ENCODE measurements at places on chromosomes 1 and 21.

GRCh38 chr1:109704173-109704572 lies 7.9 kb upstream of the GSTM5 start:
- DNase-seq, result no peak

- no peak for DNase-seq
Observed at GRCh38 chr1:38088791-38089190, 42.2 kb upstream of the POU3F1 start.

- DNase-seq, result no peak
Observed at GRCh38 chr1:207938016-207938415, 27.1 kb upstream of the CD34 start.

- no peak for DNase-seq
Observed at GRCh38 chr1:74399249-74399648, 113.2 kb downstream of the LRRC53 start.

DNA sequence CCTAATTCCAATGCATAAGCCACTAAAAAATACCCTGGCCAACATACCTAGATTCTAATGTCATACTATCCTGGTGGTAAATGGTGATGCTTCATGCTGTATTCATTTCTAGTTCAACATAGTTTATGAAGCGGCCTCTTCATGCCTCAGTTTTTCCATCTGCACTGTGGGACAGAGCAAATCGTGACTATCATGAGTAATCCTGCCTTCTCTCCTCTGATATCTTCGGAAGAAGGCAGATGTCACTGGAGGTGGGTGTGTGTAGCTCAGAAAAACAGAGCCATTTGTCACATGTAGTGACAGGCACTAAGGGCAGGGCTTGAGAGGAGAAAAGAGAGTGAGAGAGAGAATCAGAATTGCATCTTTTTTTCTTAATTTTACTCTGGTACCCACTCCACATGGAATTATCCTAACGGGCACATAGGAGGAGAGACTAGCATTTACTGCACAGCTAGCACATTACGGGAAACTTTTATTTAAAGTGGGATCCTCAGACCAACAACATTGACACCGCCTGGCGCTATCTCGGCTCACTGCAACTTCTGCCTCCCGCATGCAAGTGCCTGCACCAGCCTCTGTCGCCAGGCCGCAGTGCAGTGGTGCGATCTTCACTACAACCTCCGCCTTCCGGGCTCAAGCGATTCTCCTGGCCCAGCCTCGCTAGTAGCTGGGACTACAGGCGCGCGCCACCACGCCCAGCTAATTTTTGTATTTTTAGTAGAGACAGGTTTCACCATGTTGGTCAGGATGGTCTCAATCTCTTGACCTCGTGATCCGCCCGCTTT lies 78.4 kb upstream of the KCNA3 start:
- no peak for DNase-seq

- DNase-seq, result no peak
Observed at GRCh38 chr1:14976256-14976655, 177.3 kb upstream of the TMEM51 start.

GRCh38 chr21:19603011-19603593 lies 1199.5 kb upstream of the TMPRSS15 start:
- no peak for DNase-seq

DNA sequence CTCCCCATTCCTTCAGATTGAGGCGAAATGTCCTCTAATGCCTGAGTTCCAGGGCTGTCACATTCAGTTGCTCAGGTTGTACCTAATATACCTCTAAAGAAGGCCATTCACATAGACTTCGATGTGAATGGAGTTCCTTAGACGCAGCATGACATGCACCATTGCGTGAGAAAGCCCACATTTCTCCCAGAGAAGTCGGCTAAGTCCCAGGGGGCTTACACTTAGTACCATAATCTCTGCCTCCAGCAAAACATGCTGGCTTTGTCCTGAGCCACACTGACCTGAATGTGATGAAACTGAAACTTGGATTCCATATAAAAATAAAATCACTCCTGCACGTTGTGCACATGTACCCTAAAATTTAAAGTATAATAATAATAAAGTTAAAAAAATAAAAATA lies 23.2 kb upstream of the SLC2A1 start:
- DNase-seq, result no peak

GRCh38 chr1:93614541-93614940 lies 67.1 kb downstream of the BCAR3 start:
- DNase-seq, result no peak

- DNase-seq, result no peak
Observed at GRCh38 chr1:65090406-65090805, 57.6 kb upstream of the AK4 start.

GRCh38 chr1:184359909-184360308 lies 26.9 kb upstream of the C1orf21 start:
- no peak for DNase-seq

GRCh38 chr1:95370691-95371562 lies 136.9 kb downstream of the RWDD3 start:
- no peak for DNase-seq

- no peak for DNase-seq
Observed at GRCh38 chr1:234001817-234002216, 97.3 kb downstream of the SLC35F3 start.

DNA sequence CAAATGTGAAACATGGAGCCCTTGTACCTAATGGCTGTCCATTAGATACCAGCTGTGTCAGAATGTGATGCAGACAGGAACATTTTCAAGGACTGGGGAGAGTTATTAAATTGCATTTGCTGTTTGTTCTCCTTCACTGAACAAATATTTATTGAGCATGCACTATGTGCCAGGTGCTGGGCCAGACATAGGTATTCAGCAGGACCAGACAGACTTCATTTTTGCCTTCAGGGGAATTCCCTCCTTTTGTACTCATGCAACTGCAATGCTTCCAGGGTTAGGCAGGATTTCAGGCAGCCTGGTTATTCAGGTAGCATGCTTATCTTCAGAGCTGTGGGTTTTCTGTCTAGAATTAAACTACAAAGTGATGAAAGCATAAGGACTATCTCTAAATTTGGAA lies 64.2 kb upstream of the SMYD2 start:
- no peak for DNase-seq

GRCh38 chr1:30745156-30745833 lies 12.3 kb downstream of the LAPTM5 start:
- DNase-seq, result no peak

DNA sequence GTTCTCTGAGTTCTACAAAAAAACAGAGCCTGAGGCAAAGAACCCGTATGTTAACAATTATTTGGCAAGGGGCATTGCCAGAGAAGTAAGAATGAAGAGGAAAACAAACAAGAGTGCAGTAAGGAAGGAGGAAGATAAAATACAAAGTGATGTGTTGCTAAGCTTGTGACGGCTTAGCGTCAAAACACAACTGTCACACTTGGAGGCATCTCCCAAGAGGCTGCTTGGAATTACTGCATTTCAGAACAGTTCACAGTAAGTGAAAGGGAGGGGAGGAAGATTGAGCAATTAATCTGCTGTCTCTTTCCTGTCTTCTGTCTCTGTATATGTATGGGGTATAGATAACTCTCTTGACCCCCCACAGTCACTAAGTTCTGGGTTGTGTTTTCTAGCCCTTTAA lies 1017.0 kb upstream of the TMPRSS15 start:
- no peak for DNase-seq

GRCh38 chr21:46562472-46562871 lies 42.4 kb downstream of the S100B start:
- DNase-seq, result no peak

- no peak for DNase-seq
Observed at GRCh38 chr1:30696831-30697230, 26.6 kb downstream of the MATN1 start.

- DNase-seq, result no peak
Observed at GRCh38 chr1:218659911-218660677, 315.0 kb downstream of the TGFB2 start.

- no peak for DNase-seq
Observed at GRCh38 chr1:9633493-9633892, 18.0 kb upstream of the PIK3CD start.

GRCh38 chr21:40723966-40724365 lies 123.0 kb downstream of the DSCAM start:
- DNase-seq, result no peak

GRCh38 chr1:43312212-43312623 lies 11.4 kb downstream of the TIE1 start:
- no peak for DNase-seq

DNA sequence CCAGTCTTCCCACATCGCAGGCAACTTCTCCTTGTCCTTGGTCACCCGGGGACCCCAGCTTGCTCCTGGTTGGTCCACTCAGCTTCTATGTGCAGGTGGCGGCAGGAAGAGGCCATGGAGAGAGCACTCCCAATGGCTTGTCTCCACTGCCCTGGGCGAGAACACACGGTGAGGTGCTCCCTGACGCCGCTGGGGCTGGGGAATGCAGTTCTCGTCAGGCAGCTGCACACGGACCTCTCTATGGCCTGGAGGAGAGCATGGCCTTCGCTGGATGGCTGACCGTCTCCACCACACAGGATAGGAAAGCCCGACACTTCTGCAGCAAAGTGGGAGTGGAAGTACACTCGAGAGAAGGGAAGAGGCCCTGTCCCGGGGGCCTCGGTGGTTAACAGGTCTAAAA lies 11.8 kb downstream of the C1orf174 start:
- no peak for DNase-seq

GRCh38 chr1:168328731-168329364 lies 48.2 kb downstream of the TBX19 start:
- DNase-seq, result no peak

DNA sequence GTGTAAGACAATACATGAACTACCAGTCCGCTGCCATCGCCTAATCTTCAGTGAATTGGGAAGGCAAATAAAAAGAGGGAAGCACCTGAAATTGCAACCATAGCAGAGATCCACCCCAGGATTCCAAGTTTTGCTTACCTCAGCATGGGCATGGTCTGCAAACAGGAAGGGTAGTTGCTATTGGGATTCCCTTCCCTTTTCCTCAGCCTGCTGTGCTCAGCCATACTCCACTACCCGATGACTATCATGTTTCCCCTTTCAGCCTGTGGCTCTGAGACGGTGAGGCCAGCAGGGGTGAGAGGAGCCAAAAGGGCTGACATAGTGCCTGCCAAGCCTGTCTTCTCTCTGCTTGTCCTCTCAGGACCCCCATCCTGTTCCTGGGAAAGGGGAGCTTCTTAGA lies 64.2 kb downstream of the GPR137B start:
- DNase-seq, result no peak

GRCh38 chr1:86499987-86500593 lies 31.4 kb downstream of the CLCA1 start:
- DNase-seq, result no peak

- DNase-seq, result peak; percentile 71
Observed at GRCh38 chr1:2199042-2199810, 4.7 kb upstream of the FAAP20 start.

DNA sequence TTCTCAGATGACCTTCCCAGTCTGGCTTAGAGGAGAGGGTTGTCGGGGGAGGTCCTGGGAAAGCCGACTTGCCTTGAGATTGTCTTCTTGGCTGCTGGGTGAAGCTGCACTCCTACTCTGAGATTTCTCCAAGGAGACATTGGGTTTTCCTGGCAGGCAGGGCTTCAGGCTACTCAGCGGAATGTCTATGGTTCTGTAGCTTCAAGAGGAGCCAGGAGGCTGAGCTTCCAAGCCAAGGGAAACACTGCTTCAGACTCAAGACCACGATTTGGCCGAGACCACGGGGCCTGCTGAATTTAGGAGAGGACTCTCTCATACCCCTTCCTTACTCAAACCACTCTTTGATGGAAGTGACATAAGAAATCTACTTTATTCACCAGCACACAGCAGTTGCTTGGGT lies 67.8 kb downstream of the NTMT2 start:
- DNase-seq, result no peak

DNA sequence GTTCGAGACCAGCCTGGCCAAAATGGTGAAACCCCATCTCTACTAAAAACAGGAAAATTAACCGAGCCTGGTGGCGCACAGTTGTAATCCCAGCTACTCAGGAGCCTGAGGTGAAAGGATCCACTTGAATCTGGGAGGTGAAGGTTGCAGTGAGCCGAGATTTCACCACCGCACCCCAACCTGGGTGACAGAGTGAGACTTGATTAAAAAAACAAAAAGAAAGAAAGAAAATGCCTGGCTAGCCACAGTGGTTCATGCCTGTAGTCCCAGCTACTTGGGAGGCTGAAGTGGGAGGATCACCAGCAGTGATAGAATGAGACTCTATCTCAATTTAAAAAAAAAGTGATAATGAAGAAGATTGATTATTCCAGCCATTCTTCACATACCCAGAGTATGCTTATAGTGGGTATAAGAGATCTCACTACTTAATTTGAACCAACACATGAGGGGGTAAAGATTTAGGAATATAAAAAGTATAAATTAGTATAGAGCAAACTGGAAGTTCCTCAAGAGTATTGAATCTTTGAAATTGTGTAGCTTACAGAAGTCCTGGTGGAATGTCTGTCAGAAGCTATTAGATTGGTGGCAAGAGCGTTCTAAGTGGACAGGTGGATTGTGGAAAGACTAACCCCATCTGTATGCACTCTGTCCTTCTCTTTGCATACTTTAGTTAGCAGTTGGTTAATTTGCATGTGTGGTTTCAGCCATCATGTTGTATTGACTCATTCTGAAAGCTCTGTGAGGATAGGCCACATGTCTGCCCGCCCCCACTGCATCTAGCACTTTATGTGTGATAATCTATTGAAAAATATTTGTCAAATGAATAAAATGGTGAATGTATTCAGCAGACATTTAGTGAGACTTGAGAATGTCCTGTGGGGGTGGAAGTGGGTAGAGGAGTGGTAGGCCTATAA lies 25.0 kb downstream of the RLF start:
- no peak for DNase-seq

- DNase-seq, result no peak
Observed at GRCh38 chr1:201754353-201754752, 74.6 kb upstream of the IPO9 start.

GRCh38 chr1:44485229-44485933 lies 80.3 kb downstream of the RNF220 start:
- no peak for DNase-seq

DNA sequence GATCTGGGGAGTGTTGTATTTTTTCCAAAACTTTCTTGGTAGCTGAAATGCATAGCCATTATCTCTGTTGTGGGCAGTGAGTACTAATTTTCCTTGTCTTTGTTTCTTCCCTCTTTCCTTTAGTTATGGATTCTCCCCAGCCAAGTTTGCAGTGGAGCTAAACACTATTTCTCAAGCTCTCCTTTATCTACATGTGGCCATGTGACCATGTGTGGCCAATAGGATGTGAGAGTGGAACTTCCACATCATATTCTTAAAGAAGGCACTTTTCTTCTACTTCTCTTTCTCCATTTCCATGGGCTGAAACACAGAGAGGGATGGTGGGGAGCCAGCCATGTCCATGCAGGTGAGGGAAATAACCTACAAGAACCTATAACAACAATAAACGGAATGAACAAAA lies 230.8 kb downstream of the CTH start:
- DNase-seq, result no peak

- no peak for DNase-seq
Observed at GRCh38 chr21:25986928-25987327, 183.6 kb downstream of the APP start.

GRCh38 chr1:31835415-31835814 lies 19.6 kb upstream of the SPOCD1 start:
- no peak for DNase-seq

GRCh38 chr1:48186306-48186839 lies 36.1 kb upstream of the SLC5A9 start:
- no peak for DNase-seq

GRCh38 chr1:211705467-211706091 lies 30.2 kb upstream of the NEK2 start:
- DNase-seq, result no peak

- no peak for DNase-seq
Observed at GRCh38 chr21:41459884-41460534, 34.0 kb downstream of the MX1 start.

Data from activated T-cell treated with anti-CD3 and anti-CD28 coated beads, Interleukin-2, amount 50 U/mL, for 1 hour (primary cell).